Renal cortical epithelial cell (primary cell): ENCODE measurements at places on chromosomes 7 and 10. TPM values are rescaled to one million over a fixed set of nuclear protein-coding genes. Genes with fewer than 3 reads are reported as not detected.

GRCh38 chr7:28784171-28784902 is 173.8 kb downstream of the TRIL start:
- peak; percentile 68 for DNase-seq

- DNase-seq = no peak
These were observed 10.4 kb upstream of the PAX2 start for GRCh38 chr10:100735087-100735336.

DNA sequence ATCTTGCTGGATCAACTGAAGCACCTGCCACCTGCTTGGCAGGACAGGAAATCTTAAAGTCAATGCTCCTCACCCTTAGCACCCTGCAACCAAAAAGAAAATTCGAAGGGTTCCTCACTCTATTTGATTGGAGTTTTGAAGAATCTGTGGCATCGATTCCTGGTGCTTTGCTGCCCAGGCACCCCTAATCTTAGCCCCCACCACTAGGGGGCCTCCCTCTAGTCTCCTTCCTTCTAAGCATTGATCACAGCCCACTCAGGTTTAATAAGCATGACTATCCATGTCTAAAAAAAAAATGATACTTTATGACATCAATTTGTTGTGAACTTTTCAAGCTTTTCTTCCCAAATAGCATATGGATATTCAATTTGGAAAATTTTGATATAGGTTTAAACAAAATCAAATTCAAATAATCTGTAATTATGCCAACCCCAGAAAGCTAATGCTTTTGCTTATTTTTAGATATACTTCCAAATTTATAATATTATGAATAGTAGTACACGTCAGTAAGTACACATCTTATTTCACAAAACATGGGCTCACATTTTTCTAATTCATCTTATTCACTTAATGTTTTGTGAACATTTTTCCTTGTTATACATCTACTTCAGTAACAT is 45.3 kb downstream of the NRG3 start:
- no peak for DNase-seq

DNA sequence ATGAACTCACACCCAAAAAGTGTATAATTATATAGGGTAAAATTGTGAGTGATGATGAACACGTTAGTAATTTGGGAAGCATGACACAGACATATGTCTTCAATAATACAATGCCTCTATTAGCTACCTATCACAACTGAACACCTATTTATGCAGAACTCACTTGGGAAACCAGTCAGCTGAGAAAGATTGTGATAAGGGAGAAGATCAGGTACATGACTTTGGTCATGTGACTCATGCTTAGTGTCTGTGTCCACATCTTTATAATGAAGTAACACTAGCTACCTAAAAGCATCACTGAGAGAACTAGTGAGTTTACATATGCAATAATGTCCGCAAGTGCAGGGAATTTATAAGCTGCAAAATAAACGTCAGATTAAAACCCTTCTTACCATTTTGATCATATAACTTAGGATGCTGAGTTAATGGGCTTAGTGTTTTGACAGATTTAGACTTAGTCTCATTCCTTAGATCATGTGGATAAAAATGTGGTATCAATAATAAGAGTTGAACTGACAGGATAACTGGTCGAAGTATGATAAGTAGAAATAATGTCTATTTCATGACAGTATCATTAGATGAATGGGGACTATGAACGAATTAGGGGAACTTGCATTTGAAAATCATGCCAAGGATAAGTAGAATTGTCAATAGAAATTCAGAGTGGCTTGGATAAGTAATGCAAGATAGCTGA is 11.6 kb downstream of the VWDE start:
- no peak for DNase-seq

DNA sequence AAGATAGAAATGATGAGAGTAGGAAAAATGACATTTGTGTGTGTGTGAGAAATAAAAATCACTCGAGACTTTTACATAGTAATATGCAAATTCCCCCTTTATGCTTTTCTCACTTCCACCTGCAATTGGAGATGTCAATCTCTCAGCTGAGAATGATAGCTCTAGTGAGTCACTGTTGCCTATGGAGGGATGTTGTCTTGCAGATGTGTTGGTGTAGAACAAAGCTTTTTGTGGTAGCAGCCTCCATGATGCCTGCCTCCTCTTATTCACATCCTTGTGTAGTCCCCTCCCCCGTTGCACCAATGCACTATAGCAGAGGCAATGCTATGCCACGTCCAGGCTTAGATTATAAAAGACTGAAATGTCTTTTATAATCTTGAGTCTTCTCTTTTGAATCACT is 33.8 kb downstream of the SPAG6 start:
- DNase-seq = no peak

- DNase-seq = no peak
These were observed 15.0 kb downstream of the TBC1D12 start for GRCh38 chr10:94417321-94417720.

GRCh38 chr10:24887855-24888231 is 64.6 kb downstream of the PRTFDC1 start:
- no peak for DNase-seq

DNA sequence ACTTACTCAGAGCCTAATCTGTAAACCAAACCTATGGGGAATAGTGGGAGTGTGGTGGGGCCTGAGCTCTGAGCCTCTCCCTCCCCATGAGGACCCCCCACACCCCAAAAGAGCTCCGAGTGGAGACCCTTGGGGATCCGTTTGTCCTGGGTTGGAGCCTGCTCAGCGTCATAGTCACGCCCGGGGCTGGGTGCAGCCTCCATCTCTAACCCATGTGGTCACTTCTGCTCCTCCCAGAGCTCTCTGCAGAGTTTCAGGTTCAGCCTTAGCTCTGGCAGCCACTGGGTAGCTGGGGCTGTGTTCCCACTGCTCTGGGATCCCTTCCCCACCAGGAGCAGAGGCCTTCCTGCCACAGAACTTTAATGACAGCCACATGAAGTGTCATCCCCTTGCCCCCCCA is 25.9 kb downstream of the PFKFB3 start:
- no peak for DNase-seq

DNA sequence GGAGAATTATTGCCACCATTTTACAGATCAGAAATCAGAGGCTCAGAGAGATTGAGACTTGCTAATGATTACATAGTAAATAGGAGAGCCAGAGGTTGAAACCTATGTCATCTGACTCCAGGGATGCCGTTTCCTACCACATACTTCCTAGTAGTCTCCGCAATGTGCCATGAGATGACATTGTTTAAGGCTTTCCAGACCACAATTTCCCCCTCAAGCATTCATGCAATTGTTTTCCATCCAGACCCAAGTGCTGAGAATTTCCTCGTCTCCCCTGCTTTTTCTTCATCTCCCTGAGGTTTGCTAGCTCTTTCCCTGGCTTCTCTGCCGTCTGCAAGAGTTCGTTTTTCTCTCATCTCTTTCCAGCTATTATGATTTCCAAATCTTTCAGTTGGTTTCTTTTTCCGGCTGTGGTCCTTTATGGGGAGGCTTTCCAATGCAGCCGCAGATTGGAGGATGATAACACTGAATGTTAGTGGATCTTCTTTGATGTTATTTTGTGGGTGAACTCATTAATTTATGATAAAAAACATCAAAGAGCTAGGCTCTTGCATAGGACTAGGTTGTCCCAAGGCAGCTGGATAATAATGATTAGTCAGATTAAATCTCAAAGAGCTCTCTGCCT is 6.9 kb upstream of the GOLGA7B start:
- DNase-seq = peak; percentile 42

DNA sequence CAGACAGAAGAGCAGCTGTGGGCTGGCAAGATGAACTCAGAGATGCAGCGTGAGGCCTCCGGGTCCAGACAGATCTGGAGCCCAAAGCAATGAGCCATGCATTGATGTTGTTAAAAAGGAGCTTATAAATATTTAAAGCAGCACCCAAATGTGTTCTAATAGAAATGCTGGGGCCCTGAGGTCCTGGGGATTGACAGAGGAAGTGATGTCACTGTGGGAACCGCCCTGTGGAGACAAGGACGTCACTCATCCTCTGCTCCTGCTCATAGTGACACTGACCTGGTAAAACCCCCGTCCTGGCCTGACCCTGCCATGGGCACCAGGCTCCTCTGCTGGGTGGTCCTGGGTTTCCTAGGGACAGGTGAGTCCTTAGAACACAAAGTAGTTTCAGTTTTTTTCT is 197.0 kb upstream of the PRSS58 start:
- DNase-seq = no peak

DNA sequence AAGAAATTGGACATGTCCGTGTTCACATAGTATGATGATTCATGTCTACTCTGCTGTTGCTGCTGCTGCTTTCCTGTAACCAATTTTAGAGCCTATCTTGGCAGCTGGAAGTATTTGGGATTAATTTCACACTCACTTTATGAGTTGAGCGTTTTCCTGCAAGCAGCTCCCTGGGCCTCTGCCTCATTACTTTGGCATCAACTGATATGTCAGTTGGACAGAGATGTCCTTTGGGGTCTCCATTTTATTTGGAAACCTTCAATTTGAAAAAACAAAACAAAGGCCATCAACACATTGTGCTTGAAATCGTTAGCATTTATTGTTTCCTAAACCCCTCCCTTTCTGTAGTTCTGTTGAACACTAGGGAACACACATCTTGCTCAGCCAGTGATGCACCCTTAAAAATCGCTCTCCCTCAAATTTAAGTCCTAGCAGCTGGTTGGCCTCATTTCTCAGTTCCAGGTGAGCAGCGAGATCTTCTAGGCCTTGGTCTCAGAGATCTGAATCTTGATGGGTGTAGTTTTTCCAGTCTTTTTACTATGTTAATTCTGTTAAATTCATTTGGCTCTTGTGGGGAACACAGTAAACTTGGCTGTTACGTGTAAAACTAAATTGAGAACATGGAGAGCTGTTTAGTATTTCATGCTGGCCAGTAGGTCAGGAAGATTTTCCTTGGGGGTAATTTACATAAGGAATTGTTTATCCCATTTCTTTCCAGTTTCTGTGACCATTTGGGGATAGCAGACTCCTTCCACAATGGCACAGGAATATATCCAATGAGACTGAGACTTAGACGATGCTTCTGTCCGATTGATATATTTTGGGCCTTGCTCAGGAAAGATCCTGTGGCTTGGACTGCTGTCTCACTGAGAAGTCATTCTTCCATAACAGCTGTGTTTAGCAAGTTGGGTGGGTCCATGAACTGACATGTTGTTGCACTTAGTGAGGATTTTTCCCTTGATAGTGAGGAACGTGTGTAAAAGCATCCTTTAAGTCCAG is 371.6 kb downstream of the BBS9 start:
- no peak for DNase-seq

Gene NSUN6
- 8.0 and 12.0 TPM in 2 replicates for total RNA-seq

Gene IGF2BP3
- total RNA-seq = 43.9 and 50.8 TPM in 2 replicates
